ENCODE measurements at places on chromosomes 12 and 14.

DNA sequence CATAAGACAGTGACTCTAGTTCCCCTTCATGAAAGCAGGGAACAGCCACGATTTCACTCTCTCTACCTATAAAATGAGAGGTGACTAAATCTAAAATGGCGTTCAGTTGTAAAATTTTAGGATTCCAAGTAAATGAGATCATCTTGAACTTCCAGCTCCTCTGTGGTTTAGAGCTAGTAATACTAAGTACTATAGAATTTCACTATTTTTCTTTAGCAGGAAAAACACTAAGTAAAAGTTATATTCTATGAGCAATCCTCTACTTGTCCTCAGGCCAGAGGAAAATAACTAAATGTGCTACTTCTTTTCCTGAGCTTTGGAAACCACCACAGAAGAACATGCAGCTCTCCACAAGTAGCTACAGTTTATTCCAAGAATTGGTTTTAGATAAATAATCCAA, 55.6 kb downstream of the NIN start:
- DNase-seq: no peak

DNA sequence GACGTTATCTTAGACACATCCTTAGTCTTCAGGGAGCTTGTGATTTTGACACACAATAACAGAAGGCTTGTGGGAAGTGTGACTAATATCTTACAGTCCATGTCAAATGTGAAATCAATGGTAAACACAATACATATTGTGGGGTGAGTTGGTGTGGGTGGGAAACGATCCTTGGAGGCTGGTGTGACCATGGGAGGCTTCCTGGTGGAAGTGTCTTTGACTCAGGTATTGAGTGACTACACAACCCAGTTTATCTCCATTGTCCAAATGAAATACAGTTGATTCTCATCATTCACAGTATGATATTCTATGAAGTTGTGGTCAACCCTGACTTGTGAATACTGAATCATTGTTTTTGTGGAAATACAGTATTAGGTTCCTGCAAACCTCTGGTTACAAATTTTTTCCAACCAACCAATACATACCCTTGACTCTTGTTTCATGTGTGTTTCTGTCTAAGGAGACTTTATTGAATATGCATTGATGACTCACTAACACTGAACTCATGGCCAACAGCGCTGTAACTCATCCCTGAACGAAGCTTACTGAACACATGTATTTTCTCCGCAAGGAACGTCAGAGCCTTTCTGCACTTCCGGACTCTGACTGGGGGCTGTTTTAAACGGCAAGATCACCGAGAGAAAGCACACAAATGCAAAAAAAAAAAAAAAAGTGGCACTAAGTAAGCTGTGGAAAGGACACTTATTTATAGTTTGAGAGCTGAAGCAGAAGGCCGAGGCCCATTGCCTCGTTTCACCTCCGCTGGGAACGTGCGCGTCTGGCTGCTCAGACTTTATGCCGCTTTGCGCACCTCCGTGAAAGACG, 59.0 kb downstream of the CLMN start:
- no peak for DNase-seq

DNA sequence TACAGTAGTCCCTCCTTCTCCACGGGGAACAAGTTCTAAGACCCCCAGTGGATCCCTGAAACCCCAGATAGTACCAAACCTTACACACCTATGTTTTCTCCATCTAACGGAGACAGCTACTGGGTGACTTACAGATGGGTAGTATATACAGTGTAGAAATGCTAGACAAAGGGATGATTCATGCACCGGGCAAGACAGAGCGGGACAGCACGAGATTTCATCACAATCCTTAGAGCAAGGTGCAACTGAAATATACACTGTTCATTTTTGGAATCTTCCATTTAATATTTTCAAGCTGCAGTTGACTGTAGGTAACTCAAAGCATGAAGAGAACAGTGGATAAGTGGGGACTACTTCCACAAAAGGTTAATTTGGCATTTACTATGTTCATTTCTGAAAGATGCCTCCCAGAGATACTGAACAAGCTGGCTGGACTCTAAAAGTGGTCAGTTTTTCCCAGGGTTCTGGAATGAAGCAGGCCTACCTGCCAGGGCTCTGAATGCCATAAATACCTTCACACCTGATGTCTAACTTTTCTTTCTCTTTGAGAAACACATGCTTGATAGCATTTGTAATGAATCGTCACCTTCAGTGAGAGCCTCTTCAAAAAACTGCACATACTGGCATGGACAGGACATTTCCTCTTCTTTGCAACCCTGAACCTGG, 127.7 kb upstream of the FOXN3 start:
- DNase-seq: no peak

- DNase-seq: no peak
Observed at GRCh38 chr12:114961491-114961890, 277.5 kb upstream of the TBX3 start.

GRCh38 chr12:109016978-109017377, 3.9 kb downstream of the SVOP start:
- no peak for DNase-seq

GRCh38 chr14:99909513-99910064, 116.4 kb downstream of the EML1 start:
- DNase-seq: no peak

- no peak for DNase-seq
Observed at GRCh38 chr12:108358580-108358965, 19.5 kb upstream of the CMKLR1 start.

DNA sequence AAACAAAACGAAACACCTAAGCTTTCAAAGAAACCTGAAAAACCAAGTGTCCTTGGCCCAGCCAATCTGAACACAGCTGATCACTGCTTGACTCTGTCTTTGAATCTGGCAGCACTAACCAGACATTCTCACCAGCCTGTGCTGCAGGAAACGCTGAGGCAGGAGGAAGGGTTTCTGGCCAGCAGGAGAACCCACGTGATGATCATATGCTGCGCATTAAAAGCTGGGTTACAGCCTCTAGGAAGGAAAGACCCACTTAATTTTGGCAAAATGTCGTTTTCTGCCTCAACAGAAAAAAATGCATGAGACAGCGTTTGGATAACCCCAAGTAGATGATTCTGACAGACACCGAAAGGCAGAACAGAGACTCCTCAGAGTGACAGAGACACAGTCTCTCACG, 9.8 kb downstream of the APPL2 start:
- no peak for DNase-seq
